ENCODE measurements at places on chromosomes 13 and 19.

DNA sequence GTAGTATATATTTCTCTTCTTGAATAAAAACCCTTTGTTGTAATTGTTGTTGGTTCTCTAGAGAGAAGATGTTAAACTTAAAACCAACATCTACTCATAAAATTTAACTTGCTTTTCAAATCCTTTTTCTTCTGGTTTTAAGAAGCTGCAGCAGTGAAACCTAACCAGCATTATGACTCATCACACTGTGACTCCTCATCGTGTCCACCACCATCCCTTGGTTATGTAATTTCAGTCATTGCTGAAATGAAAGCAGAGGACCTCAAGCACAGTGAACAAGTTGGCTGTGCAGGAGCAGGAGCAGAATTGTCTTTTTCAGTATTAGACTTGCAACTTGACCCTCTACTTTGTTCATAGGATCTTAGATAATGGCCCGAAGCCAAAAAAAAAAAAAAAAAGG is 64.9 kb upstream of the HTR2A start:
- DNase-seq, result no peak

DNA sequence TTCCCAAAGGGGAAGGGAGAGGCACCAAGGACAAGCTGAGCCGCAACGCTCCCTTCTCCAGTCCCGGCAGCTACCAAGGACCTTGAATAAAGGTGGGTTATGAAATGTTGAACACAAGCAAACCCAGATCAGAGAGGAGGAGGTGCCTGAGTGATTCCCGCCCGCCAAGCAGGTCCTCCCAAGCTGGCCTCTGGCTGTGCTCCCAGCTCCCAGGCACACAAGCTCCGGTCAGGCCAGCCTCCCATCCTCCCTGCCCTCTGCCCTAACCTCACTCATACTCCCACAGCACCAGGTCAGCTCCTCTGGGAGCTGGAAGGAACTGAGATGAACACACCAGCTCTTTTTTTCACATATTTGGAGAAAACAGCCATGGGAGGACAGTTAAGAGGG is 3.7 kb downstream of the NAPA start:
- no peak for DNase-seq

GRCh38 chr13:98875146-98875729 is 102.6 kb downstream of the DOCK9 start:
- DNase-seq, result no peak

DNA sequence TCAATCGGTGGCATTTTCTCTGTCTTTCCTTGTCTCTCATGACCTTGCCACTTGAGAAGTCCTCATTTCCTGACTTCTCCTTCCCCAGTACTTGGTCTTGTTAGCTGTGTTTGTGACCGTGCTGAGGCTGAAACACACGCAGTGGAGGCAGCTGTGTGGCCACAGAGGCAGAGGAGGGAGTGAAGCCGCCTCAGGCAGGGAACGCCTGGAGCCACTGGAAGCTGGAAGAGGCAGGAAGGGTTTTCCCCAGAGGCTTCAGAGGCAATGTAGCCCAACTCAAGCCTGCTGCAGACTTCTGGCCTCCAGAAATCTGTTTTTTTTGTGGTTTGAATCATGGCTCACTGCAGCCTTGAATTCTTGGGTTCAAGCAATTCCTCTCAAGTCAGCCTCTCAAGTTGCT is 29.2 kb upstream of the ARGLU1 start:
- no peak for DNase-seq

- peak; percentile 69 for DNase-seq
Observed at GRCh38 chr19:5826531-5827341, 12.8 kb downstream of the FUT6 start.

- no peak for DNase-seq
Observed at GRCh38 chr19:42629191-42629590, 34.5 kb upstream of the CEACAM8 start.

- DNase-seq, result no peak
Observed at GRCh38 chr19:41691268-41691970, 3.3 kb upstream of the CEACAM7 start.

GRCh38 chr13:49146950-49147355 is 73.2 kb upstream of the MLNR start:
- no peak for DNase-seq

DNA sequence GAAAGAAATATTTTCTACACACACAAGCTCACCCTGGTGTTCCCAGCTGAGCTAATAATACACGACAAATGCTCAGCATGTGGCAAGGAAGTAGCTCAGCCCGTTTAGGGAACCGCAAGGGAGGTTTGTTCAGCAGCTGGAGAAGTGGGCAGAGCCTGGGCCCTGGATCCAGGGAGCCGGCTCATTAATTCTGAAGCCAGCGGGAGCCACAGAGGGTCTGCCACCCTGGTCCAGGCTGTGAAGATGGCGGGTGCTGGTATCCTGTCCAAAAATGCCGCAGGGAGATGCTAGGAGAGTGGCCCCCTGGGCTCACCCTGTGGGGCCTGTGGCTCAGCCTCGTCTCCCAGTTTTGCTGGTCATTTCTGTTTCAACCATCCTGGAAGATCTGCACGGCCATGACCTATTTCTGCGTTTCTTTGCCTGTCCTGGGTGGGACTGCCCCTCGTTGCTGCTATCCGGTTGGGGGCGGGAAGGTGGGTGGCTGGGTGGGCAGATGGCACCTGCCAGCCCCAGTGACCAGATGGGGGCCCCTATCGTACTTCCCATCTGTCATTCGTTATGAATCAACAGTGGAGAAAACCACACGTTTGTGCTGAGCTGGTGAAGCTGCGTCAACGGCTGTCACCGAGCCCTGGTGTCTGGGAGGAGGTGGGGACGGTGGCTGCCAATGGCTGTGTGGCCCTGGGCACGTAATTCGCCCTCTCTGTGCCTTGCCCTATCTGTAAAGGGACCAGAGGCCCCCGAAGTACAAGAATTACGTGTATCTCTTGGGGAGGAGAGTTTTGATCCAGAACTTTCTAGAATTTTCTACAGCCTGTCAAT is 2.7 kb upstream of the GNA15 start:
- no peak for DNase-seq

GRCh38 chr13:58434943-58435342 is 803.4 kb downstream of the PCDH17 start:
- no peak for DNase-seq

DNA sequence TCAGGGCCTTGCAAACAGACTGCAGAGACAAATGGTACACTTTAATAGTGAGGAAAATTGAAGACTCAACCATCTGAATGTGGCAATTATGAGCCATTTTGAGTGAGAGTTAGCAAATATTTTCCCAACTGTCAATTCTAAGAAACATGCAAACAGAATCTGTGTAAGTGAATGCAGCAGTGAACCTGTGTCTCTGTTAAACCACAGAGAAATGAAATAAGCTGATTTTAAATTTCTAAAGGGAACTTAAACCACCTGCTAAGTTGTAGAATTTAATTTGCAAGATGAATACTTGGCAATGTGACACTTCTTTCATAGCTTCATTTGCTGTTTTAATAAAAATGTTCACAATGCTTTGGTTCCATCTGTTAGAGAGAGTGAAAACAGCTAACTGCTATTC is 42.0 kb upstream of the TDRD3 start:
- no peak for DNase-seq

DNA sequence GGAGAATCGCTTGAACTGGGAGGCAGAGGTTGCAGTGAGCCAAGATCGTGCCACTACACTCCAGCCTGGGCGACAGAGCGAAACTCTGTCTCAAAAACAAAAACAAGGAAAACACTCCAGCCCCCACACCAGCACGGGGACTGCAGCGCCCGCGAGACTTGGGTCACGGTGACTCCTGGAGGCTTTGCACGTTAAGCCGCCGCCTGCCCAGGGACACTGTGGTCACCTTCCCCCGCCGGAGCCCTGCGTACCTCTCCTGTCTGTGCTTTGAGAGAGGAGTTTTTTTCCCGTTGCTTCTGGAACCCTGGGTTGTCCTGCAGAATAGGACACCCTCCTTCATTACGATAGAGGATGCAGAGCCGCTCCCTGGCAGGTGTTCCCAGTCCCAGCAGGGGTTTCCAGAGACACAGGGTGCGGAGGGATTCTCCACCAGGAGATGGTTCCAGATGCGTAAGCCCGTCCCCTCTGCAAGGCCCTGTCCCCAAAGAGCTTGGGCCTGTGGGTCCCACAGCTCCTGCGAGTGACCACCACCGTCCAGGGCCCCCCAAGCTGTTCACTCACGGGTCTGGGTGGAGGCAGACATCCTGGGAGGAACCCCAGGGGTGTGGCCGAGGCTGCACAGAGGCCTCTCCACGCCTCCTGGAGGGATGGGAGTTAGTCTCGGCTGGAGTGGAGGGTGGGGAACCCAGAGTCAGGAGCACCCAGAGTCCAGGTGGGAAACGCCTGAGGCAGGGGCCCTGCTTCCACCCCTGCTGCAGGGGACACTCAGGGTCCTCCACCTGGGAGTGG is 42.8 kb upstream of the NDUFS7 start:
- DNase-seq, result no peak

DNA sequence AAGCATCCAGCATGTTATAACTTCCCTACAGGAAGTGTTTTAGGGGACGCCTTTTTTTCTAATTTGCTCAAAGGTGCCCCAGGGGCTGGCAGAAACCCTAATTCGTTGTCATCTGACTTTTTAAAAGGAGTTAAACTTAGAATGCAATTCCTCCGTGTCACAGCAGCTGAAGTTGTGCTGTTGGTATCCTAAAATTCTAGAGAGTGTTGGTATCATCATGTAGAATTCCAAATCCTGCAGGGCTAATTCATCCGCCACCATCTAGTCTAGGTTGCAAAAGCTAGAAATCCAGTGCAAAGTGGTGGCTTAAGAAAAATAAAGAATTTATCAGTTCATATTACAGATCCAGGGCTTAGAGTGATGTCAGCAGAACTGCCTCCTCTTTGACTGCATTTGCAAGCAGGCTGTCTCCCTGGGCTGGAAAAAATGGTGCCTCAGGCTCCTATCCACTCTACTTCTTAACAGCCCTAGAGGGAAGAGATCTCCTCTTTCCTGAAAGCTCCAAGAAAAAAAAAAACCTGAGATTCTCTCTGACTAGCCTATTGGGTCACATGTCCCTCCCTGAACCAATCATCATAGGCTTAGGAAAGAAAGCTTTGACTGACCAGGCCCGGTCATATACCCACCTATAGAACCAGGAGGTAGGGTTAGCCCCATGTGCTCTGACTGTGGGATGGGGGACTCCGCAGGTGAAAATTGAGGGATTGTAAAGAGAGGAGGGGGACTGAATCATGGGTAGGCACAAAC is 73.0 kb downstream of the MAP4K1 start:
- DNase-seq, result no peak

DNA sequence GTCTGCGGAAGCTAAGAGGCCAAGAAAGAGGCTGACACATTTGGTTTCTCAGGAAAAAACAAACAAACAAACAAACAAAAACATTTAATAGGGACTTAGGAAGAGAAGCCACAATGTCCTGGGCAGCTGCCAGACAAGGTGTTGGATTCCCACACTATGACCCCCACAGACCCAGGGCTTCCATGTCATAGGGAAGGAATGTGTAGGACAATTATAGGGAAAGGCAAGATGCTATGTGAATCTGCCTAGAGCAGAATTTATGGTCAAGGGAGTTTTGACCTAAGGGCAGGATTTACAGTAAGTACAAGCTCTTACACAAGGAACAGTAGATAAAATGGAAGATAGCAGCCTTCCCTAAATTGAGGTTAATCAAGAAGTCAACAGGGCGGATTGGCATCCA is 9.1 kb upstream of the CDADC1 start:
- no peak for DNase-seq

GRCh38 chr13:110557610-110558305 is 3.8 kb downstream of the RAB20 start:
- DNase-seq, result no peak

DNA sequence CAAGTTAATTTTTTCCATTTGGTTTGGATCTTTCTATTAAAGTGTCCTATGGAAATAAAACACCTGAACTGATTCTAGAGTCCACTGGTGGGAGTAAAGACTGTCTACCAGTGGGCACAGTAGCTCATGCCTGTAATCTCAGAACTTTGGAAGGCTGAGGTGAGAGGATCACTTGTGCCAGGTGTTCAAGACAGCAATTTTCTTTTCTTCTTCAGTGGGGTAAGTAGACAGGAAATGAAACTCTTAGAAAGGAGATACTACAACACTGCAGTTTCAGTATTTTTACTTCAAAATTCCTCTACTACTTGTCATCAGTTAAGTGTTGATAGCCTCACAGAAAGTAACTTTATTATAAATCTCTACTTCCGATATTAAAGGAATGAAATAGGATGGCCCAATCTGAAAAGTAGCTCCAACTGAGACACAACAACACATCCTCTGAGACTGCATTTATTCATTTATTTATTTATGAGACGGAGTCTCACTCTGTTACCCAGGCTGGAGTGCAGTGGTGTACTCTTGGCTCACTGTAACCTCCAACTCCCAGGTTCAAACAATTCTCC is 26.3 kb downstream of the DNMT1 start:
- DNase-seq, result no peak

DNA sequence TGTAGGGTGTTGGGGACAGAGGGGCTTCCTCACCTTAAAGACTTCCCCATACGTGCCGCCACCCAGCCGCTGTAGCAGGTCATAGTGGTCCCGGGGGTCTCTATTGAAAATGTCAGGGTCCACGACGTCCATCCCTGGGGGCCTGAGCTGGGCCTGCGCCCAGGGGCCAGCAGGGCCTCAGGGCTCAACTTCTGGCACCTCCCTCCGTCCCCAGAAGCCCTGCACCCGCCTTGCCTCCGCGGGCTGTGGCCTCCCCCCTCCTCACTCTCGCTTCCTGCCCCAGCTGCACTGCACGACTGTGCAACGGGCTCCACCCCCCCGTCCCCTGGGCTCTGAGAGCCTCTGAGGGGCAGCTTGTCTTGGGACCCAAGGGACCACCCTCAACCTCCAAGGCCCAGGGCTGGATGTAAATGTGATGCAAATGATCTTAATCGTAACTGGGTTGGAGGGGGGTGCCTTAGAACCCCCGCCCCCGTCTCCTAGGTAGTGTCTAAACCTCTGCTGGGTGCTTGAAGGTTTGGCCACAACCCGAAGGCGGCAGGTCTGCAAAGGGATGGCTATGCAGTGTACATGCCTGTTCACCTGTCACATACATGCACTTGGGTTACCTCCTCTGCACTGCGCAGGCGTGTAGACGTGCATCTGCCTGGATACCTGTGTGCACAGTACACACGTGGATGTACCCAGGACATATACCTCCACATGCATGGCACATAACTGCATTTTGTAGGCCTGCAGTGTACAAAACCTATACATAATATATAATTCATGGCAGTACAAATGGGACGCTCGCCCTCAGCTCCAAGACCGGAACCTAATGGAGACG is at the start of gene MAP4K1:
TSS of gene MAP4K1 (minus strand) at position 190 of the 826 bp plus-strand sequence. CDS start at position 132, 58 bp downstream.
- DNase-seq, result no peak

DNA sequence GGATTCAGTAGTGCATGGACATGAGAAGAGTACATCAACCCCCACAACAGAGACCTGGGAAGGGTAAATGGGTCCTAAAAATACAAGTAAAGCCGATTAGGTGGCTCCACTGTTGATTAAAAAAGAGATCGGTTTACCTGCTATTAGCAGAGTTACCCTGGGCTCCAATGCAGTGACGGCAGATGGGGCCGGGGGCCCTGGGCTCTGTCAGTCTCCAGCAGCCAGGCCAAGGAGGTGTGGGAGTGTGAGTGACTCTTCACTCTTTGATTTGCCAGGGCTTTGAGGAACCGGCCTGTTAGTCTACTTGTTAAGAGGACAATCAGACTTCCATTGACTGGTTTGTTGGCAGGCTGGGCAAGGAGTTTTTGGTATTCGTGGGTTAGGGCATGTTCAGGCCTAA is 1368.7 kb downstream of the UQCRFS1 start:
- no peak for DNase-seq
